ENCODE measurements at places on chromosomes 3 and 15. TPM values are rescaled to one million over a fixed set of nuclear protein-coding genes. Genes with fewer than 3 reads are reported as not detected.

The FANCD2 gene
- 3.6 TPM for total RNA-seq

The TRPM1 gene
- not detected for total RNA-seq

The OSBPL10 gene
- 40.5 TPM for total RNA-seq

The SLC12A1 gene
- not detected for total RNA-seq

The PAK6 gene
- not detected for total RNA-seq

The MOBP gene
- 0.43 TPM for total RNA-seq

The NPAP1 gene
- total RNA-seq: 0.41 TPM

The PDCD10 gene
- 83.5 TPM for total RNA-seq

- H3K36me3 ChIP-seq: no peaks in the 10 kb centered on the region
- DNase-seq: no peak
- H3K27ac ChIP-seq: no peak within 1 kb of the TSS
- no peak within 1 kb of the TSS for H3K4me3 ChIP-seq
- no peaks in the 10 kb centered on the region for H3K27me3 ChIP-seq
- no peaks in the 10 kb centered on the region for H3K4me1 ChIP-seq
Observed at GRCh38 chr3:52225452-52226228, at the start of gene TLR9. Gene TLR9 (minus strand): TSS chr3:52225645. CDS start chr3:52225529, 116 bp downstream.

DNA sequence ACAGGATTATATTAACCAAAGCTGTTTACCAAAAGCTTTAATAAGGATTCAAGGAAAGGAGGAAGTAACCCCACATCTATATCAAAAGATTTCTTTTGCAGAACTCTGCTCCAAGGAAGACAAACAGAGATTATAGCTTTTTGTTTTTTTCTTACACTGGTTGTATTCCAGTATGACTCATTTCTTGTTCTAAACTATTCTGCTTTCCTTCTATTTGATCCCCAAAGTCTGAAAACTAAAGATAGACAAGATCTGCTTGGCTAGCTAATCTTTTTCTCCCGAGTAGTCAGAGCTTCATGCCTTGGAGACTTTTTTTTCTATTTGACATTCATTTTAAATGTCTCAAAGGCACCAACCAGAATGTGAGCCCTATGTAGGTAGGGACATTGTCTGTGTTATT is 36.8 kb upstream of the FRMD5 start:
- H3K4me3 ChIP-seq: no peak overlapping the region
- no peaks in the 10 kb centered on the region for H3K36me3 ChIP-seq
- H3K27me3 ChIP-seq: no peaks in the 10 kb centered on the region
- no peak overlapping the region for H3K27ac ChIP-seq

GRCh38 chr15:47473832-47474231 is 243.5 kb upstream of the SEMA6D start:
- DNase-seq: peak; percentile 39
- H3K36me3 ChIP-seq: no peaks in the 10 kb centered on the region
- H3K4me3 ChIP-seq: no peak overlapping the region

DNA sequence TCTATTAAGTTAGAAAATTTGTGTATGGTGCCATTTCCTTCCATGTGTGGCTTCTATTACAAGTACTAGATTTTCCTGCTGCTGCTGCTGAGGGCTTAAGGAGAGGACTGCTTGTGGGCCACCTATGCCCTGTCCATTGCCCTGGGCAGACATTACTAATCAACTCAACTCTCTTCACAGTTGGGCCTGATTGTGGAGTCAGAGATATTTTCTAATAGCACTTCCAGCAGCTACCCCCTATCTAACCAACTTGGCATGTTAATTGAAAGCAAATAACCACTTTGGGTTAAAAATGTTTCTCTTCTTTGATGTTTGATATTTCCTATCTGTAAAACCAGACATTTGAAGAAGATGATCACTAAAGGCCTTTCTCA is 242.0 kb downstream of the EDEM1 start:
- no peaks in the 10 kb centered on the region for H3K36me3 ChIP-seq
- no peak overlapping the region for H3K4me3 ChIP-seq
- H3K27ac ChIP-seq: no peak overlapping the region
- no peaks in the 10 kb centered on the region for H3K4me1 ChIP-seq
- no peak for DNase-seq

- H3K4me1 ChIP-seq: peaks cover 6% of the 10 kb centered on the region
- H3K27me3 ChIP-seq: no peaks in the 10 kb centered on the region
- H3K36me3 ChIP-seq: no peaks in the 10 kb centered on the region
- H3K4me3 ChIP-seq: no peak overlapping the region
- DNase-seq: no peak
Observed at GRCh38 chr3:136023264-136023978, 57.9 kb downstream of the PPP2R3A start.

DNA sequence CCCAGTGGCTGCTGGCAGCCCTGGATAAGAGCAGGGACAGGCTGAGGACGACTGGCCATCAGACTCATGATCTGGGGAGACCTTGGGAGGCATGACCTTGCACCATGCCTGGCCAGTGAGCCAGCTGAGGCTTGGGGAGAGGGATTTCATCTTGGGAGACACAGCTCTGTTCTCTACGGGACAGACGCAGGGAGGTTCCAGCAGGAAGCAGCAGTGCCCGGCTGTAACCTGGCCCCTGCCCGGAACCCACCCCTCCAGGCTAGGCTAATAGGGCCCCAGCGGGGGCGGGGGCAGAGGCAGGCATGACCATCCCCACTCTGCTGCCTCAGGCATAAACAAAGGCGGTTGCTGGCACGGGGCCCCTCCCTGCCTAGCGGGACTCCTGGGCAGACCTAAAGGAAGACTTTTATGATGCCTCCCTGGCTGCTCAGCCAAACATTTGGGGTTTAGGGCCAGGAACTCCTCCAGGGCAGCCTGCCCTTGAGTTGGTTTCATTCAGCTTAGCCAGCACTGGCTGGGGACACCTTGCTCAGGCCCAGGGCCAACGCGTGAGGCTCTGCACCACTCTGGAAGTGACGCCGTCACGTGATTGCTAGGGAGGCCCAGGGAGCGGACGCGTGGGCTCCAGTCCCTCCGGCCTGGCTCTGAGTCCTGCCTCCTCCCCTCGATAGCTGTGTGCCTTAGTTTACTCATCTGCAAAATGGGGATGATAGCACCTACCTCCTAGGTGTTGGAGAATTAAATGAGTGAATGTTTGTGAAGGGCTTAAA is 27.6 kb downstream of the HDAC11 start:
- H3K27ac ChIP-seq: no peak overlapping the region
- H3K36me3 ChIP-seq: no peaks in the 10 kb centered on the region
- DNase-seq: no peak
- H3K4me3 ChIP-seq: no peak overlapping the region
- no peaks in the 10 kb centered on the region for H3K27me3 ChIP-seq

GRCh38 chr3:134380249-134380648 is 6.0 kb upstream of the AMOTL2 start:
- H3K36me3 ChIP-seq: no peaks in the 10 kb centered on the region
- H3K4me1 ChIP-seq: no peaks in the 10 kb centered on the region

DNA sequence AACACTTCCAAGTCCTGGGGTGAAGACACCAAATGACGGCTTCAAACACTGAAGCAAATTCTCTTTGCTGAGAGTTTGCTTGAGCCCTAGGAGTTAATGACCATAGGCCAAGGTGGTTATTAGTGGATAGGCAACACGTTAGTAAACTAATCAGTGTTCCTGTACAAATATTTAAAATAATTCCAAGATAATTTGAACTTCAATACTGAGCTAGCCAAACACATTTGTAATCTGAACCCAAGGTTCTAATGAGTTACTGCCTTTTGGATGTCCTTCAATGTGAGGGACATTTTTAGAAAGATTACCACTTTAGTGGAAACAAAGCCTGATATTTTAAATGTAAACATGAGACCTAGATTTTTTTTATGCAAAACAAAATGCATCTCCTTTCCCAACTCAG is 94.6 kb downstream of the THRB start:
- no peak for DNase-seq
- H3K36me3 ChIP-seq: no peaks in the 10 kb centered on the region
- H3K27me3 ChIP-seq: no peaks in the 10 kb centered on the region
- H3K4me3 ChIP-seq: no peak overlapping the region
- peak overlapping the region; percentile 67 for H3K27ac ChIP-seq

DNA sequence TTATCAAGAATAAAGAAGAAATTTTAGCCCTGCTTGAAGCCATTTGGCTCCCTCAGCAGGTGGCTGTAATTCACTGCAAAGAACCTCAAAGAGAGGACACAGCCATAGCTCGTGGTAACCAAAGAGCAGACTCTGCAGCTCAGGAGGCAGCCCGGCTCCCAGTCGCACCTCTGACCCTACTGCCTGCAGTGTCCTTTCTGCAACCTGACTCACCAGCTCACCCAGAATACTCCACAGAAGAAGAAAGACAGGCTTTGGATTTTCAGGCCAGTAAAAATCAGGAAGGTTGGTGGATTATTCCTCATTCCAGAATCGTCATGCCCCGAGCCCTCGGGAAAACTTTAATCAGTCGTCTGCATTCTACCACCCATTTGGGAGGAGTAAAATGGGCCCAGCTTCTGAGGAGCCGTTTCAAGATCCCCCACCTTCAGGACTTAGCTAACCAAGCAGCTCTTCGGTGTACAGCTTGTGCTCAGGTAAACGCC is 38.6 kb downstream of the ZBTB11 start:
- H3K27me3 ChIP-seq: no peaks in the 10 kb centered on the region
- no peak overlapping the region for H3K27ac ChIP-seq
- H3K4me3 ChIP-seq: no peak overlapping the region
- DNase-seq: no peak

- no peak overlapping the region for H3K27ac ChIP-seq
- no peak for DNase-seq
- no peaks in the 10 kb centered on the region for H3K27me3 ChIP-seq
- no peak overlapping the region for H3K4me3 ChIP-seq
- no peaks in the 10 kb centered on the region for H3K36me3 ChIP-seq
Observed at GRCh38 chr3:13615019-13615528, 66.1 kb downstream of the FBLN2 start.

DNA sequence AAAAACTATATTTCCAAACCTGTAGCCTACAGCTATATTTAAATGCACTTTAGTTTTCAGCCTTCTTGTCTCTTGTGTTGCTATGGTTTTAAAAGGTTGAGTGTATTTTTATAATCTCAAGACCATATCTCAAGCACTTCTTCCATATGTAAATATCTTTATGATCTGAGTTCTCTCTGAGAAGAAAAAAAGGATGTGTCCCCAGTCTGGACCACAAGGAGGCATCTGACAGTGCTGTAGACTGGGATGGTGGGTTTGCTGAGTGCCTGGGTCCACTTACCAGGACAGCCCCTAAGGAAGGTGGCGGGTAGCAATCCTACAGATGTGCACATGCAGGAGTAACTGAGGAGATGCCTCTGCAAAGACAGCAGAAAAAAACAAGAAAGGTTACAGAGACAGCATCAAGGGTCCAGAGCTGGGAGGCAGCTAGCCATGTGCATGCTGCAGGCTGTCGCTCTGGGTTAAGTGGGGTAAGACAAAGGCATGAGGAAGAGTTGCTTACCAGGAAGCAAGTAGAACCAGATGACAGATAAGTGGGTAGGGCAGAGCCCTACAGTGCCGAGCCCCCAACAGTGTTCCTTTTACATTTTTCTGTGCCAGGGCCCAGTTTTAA is 70.6 kb upstream of the SNRK start:
- no peak overlapping the region for H3K4me3 ChIP-seq
- no peaks in the 10 kb centered on the region for H3K27me3 ChIP-seq
- no peaks in the 10 kb centered on the region for H3K36me3 ChIP-seq
- H3K4me1 ChIP-seq: peaks cover under 1% of the 10 kb centered on the region
- H3K27ac ChIP-seq: no peak overlapping the region

- no peaks in the 10 kb centered on the region for H3K36me3 ChIP-seq
- no peak overlapping the region for H3K4me3 ChIP-seq
- no peaks in the 10 kb centered on the region for H3K4me1 ChIP-seq
- H3K27me3 ChIP-seq: no peaks in the 10 kb centered on the region
Observed at GRCh38 chr15:76150971-76151598, 91.3 kb downstream of the TMEM266 start.

DNA sequence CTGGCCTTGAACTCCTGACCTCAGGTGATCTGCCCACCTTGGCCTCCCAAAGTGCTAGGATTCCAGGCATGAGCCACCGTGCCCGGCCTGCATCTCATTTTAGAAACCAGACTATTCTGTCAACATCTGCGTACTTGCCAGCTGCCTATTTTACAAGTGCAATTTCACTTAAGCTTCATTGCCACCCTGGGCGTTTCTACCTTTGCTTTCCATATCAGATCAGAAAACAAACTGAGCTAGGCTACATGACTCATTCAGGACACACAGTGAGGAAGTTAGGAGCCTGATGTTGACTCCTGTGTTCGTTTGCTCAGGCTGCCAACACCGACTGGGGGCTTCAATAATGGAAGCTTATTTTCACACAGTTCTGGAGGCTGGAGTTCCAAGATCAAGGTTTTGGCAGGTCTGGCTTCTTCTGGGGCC is 42.3 kb upstream of the KLHL25 start:
- H3K27me3 ChIP-seq: no peaks in the 10 kb centered on the region
- no peak for DNase-seq
- no peak overlapping the region for H3K27ac ChIP-seq
- no peaks in the 10 kb centered on the region for H3K4me1 ChIP-seq
- H3K4me3 ChIP-seq: no peak overlapping the region

DNA sequence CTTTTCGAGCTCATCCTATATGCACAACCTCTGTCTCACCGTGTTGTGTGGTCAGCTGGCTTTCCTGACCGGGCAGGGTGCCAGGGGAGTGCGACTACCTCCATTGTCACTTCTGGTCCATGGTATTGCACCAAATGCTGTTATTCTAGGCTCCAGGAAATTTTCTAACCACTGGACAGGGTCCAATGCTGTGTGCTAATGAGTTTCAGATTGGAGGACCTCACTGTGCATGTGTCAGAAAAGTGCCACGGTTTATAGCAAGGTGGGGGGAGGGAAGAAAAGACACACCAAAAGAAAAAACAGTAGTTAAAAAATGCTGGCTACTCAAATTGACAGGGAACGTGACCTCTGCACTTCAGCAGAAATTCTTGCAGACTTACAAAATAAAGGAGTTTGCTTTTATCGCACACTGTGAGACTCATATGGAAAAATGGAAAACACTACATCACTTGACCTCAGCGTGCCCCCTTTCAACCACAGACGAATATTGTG is 480.1 kb downstream of the FOXP1 start:
- no peak overlapping the region for H3K27ac ChIP-seq
- H3K4me3 ChIP-seq: no peak overlapping the region
- H3K27me3 ChIP-seq: no peaks in the 10 kb centered on the region
- DNase-seq: peak; percentile 23
- peaks cover 12% of the 10 kb centered on the region for H3K4me1 ChIP-seq
- no peaks in the 10 kb centered on the region for H3K36me3 ChIP-seq

- H3K4me3 ChIP-seq: no peak overlapping the region
- H3K27me3 ChIP-seq: no peaks in the 10 kb centered on the region
Observed at GRCh38 chr3:72529081-72529480, 319.2 kb downstream of the SHQ1 start.

DNA sequence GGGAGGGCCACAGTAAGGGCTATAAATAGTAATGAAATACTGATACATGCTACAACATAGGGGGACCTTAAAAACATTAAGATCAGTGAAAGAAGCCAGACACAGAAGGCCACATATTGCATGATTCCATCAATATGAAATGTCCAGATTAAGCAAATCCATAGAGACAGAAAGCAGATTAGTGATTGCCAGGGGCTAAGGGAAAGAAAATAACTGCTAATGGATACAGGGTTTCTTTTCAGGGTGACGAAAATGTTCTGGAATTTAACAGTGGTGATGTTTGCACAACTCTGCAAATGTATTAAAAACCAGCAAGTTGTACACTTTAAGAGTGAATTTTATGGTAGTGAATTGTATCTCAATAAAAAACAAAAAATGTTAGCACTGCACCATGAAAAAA is 37.0 kb downstream of the PIK3R4 start:
- H3K36me3 ChIP-seq: no peaks in the 10 kb centered on the region
- H3K4me3 ChIP-seq: no peak overlapping the region
- no peaks in the 10 kb centered on the region for H3K27me3 ChIP-seq
- no peaks in the 10 kb centered on the region for H3K4me1 ChIP-seq

GRCh38 chr3:42148982-42149432 is 57.9 kb downstream of the TRAK1 start:
- no peaks in the 10 kb centered on the region for H3K27me3 ChIP-seq
- H3K4me1 ChIP-seq: no peaks in the 10 kb centered on the region
- no peak overlapping the region for H3K4me3 ChIP-seq

Measured in uterus (tissue), 4 donors.